ENCODE measurements at places on chromosomes 16 and 17.

DNA sequence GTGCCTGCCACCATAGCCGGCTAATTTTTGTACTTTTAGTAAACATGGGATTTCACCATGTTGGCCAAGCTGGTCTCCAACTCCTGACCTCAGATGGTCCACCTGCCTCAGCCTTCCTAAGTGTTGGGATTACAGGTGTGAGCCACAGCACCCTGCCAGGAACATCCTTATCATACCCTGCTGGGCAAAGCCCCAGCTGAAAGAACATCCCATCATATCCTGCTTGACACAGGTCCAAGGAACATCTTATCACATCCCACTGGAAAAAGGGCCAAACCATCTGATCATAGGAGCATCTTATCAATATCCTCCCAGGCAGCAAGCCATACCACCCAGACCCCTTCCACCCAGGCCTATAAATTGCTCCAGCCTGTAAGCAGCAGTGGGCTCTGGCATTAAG, 1109.2 kb upstream of the CDH8 start:
- DNase-seq = no peak

DNA sequence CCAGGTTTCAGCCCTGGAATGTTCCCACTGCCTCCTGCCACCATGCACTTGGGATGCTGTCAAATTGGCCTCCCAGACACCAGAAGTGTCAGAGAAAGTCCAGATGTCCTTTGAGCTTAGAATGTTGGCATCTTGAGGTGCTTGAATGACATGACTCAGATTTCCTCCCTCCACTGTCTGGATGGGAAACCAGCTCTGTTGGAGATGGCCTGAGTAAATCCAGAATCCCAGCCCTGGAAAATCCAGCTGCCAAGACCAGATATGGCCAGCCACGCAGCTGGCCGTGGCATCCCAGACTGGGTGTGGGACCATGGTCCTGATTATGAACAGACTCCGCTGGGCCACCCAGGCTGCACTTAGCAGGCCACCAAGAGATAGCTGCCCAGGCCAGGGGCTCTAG, 57.0 kb upstream of the CLEC3A start:
- DNase-seq = no peak

DNA sequence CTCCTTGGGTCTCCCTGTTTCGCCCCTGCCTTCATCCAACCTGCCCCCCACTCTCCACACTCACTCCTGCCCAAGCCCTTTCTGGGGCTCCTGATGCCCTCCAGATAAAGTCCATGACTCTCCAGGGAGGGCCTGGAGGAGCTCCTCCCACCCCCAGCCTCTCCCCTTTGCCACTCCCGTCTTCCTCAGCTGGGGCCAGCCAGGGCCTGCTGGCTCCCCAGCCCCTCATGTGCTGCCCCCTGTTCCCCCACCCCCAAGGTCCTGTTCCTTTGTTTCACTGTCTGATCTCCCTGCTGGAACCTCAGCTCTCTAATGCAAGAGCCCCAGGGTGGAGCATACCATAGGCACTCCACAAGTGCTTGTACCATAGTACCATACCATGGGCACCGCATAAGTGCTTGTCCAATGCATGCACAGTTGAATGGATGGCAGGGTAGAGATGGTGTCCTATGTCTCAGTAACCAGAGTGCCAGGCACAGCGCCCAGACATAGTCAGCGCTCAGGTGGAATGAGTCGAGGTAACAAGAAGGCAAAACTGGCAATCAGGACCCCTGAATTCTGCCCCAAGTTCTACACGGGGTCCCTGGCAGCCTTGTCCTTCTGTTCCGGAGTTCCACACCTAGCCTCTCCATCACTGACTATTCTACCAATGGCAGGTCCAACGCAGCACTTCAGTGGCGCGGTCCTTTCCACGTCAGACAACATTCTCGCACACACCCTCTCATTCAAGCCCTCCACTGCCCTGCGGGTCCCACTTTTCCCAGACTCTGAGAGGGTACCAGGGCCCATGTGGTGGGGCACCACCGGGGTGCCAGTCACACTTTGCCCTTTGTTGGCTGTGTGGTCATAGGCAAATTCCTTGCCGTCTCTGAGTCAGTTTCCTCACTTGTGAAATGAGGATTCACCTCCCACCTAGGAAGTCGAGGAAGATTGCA, 1.4 kb downstream of the PLCD3 start:
- no peak for DNase-seq

GRCh38 chr17:81251094-81251708, 12.1 kb downstream of the NDUFAF8 start:
- DNase-seq = no peak

DNA sequence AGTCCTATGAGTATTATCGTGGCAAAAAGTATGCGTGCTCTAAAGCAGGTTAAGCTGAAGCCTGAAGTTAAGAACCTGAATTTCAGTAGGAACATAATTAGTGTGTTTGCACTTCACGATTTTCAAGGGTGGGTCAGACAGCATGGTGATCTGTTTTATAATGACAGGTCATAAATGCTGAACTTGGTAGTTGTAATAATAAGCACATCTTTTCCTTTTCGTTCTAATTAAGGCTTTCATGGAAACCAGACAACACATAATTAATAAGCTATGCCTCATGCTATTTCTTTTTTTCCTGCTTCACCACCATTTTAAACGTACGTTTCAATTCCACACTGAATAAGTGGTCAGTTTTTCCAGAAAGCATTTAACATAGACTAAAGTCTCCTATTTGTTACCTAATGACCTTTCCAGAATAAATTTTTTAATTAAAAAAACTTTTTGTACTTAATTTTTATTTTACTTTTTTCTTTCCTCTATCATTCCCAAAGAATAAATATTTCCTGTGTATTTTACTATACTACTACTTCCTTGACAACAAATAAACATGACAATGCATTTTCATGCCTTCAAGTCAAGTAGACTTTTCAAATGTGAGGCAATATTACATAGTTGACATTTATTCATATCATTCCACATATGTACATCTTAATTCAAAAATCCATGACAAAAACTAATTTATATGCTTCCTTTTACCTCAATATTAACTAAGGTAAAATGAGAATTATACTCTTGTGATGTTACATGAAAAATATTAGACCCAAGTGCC, 22.4 kb downstream of the CMC2 start:
- DNase-seq = no peak

DNA sequence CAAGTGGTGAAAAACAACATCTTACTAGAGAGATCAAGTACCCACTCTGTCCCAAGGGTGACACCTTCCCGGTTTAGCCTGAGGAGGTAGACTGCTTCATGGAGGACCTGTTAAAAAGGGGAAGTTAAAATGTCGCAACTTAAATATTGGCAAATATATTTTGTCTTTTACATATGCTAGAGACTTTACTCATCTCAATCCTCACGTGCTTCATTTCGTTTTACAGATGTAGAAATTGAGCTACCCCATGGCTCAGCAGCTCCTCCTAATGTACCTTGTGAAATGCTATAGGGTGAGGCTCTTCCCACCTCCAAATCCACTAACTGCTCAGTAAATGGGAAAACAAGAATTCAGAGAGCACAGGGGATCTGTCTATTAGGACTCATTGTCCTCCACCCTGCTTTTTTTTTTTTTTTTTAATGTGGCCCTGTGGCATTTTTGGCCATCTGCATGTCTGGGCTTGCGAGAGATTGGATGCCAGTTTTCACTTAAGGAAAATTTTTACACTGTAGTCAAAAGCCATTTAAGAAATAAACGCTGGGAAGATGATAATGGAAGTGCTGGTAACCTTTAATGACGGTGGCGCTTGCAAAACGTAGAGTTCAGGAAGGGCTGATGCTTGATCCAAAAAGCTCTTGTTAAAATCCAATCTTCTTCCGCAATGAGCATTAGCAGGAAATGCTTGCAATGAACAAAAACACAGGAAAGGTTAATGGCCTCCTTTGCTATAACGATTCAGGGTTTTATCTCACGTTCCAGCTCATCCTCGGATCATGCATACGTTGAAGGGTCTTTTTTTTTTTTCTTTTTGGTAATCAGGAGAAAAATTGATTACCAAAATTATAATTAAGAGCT, 39.8 kb downstream of the HSBP1 start:
- no peak for DNase-seq

DNA sequence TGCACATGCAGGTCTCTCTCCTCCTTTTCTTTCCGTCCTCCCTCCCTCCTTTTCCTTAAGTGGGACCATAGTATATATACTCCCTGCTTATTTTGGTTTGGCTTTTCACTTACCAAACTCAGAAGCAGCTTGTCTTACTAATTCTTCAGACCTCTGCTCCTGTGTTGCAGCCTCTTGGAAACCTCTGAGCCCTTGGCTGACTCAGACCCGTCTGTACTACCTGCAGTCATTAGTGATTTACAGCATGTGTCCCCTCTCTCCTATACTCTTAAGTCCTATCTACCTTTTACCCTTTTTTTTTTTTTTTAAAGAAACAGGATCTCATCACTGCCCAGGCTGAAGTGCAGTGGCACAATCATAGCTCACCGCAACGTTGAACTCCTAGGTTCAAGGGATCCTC, 207.0 kb downstream of the STX8 start:
- no peak for DNase-seq

DNA sequence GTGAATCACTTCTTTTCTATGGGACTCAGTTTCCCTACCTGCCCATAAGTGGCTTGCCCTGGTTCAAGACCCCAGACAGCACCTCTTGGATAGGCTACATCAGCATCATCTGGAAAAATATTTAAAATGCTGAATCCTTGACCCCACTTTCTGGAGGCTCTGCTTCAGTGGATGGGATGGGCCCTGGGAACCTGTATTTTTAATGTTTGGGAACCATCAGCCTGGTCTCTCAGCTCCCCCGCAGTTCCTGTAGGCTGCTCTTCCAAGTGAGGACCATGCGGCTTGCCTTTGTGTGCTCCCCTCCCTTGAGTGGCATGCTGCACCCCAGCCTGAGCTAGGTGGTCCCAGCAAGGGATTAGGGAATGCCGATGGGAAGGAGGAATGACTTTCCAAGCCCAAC, 68.3 kb upstream of the CRHR1 start:
- DNase-seq = no peak

All from activated T-cell treated with anti-CD3 and anti-CD28 coated beads, Interleukin-2, amount 50 U/mL, for 24 hours (primary cell).